Stimulated activated CD4-positive, alpha-beta T cell treated with anti-CD3 and anti-CD28 coated beads, Interleukin-1b, Interleukin-23, amount 100 ng/mL, for 24 hours (primary cell): ENCODE measurements at places on chromosomes 4 and X.

DNA sequence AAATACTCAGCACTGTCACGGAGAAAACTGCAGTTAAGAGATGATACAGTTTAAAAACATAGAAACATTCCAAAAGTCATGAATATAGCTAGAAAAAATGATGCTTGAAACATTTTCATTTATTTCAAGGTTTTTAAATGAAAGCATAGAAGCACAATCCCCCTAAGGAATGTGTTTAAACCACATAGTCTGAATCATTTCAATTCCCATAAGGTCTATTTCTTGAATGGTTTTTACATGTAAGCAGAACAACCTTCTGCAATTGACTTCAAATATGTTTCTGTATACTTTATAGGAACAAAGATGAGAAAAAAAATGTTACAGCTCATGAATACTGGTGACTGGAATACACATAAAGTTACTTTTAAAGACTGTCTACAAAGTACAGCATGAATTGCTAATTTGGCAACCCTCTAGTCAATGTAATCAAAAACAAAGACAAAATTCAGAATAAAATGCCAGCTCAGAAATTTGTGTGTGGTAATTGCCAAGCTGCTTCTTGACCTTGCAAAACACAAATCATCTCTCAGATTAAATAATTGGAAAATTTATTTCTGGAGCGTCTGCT is 886.4 kb upstream of the ADGRL3 start:
- no peak for DNase-seq

GRCh38 chrX:86023811-86024210 is 23.5 kb downstream of the CHM start:
- no peak for DNase-seq

- no peak for DNase-seq
These were observed 70.1 kb upstream of the LSM6 start for GRCh38 chr4:146105464-146105863.

- DNase-seq: no peak
These were observed 6.5 kb downstream of the PPP2R2C start for GRCh38 chr4:6465955-6466354.

DNA sequence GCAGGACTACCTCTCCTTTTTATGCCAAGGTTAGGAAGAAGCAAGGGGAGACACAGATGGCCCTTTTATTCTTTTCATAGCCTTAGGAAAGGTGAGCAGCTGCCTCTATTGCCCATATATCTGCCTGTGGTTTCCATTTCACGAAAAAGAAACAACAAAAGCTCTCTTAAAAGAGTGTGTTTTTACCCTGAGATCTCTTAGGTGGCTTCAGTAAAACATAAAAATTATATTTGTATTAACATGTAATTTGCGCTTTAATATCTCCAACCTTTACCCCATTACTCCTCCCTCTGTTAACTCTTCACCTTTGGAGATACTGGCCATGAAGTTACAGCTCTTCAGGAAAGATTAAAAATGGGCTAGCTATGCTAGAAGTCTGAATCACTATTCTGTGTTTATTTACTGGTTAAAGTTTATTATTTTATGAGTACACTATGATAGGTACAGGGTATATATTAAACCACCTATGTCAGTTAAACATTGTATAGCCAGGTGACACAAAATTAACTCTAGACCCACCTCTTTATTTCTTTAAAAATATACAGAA is 15.0 kb upstream of the SULT1B1 start:
- DNase-seq: no peak

DNA sequence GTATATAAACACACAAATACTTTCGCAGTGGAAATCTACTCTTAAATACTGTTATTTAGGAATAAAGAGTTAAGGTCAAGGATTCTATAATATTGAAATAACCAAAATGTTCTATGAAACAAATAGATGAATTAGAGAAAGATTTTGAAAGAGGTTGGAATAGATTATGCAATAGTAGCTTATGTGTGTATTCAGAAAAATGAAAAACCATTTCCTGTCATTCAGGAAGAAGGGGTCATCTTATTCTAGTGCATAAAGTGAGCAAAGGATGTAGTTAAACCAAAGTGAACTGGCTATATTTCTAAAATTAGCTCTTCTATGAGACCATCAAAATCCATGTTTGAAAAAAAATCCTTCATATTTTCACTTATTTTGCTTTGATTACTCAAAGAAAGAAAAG is 30.0 kb upstream of the MYOZ2 start:
- DNase-seq: no peak
